Kasumi-1 (cell line): ENCODE measurements at places on chromosomes 5 and 9.

DNA sequence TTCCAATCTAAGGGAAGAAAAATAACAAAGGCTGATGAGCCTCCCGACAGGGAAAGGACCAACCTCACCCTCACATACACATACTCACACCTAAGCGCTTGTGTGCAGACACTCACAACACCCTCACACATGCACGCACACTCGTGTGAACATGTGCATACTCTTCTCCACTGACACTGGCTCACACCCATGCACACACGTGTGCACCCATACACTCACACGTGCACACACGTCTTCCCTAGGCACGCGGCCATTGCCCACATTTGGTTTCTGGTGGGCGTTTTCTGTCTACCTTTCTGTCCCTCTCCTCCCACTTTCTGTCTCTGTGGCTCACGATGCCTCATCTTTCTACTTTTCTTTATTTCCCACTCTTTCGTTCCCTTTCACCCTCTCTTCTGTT is 169.7 kb upstream of the MVB12B start:
- DNase-seq = no peak

GRCh38 chr9:4346131-4346530 is 46.3 kb upstream of the GLIS3 start:
- DNase-seq = no peak

GRCh38 chr5:170217831-170218230 is 15.0 kb upstream of the C5orf58 start:
- no peak for DNase-seq

DNA sequence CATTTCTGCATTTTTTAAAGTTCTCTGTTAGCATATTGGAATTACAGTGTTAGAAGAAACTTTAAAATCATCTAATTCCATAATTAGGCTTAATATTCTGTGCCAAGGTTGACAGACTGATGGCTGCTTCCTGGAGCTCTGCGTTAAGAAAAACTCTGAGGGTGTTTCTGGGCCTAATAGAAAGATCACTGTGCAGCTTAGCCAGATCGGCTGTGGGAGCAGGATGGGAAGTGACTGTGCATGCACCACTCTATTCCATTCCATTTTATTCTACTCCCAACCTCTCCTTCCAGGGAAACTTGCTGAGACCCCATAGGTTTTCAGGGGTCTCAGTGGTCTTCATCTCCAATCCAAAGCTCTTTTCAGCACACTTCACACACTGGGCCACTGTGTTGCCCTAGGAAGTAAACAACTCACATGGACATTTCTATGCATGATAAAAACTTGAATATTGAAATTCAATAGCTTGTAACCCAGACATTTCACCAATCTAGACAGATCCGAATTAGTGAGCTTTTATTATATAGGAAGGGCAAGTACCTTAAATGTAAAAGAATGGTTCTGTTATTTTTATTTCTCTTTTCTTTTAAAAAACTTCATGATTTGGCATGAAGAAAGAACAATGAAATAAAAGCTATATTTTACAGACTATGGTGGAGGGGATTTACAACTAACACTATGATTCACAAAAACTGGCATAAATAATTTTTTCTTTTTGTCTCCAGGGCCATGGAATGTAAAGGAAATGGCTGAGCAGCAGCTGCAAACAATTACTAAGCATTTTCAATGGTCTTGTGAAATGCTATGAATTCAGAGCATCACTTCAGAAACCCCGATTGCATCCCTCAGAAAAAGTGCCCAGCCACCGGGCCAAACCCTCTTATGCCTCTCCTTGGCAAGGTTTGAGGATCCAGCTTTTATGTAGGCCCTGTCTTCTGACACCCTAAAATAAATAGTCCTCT is 51.4 kb upstream of the DAB2 start:
- no peak for DNase-seq

DNA sequence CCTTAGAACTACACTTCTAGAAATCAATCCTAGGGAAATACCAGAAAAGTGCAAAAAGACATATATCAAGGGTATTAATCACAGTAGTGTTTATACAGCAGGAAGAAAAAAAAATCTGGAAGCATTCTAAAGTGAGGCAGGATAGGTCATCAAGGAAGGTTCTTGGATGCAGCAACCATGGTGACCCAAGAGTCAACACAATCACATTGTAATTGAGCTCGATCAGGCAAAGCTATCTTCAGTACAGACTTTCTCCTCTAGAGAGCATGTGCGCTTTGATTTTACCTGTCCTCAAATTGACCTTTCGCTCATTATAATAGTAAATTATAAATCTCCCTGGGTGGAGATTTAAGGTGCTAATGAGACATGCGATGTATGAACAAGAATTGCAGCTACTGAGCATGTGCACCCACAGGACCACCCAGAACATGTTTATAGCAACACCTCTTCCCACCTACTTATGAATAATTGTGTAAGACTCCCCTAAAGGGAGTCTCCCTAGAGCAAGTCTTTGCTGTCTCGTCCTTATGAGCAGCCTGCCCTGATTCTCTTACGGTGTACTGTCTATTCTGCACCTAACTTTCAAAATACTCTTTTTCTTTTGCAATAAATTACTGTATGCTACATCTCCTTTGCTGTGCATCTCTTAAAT is 297.7 kb downstream of the ATPSCKMT start:
- no peak for DNase-seq

- no peak for DNase-seq
These were observed 69.0 kb upstream of the HRH2 start for GRCh38 chr5:175588709-175589429.

- DNase-seq = no peak
These were observed 117.9 kb downstream of the NRG2 start for GRCh38 chr5:139925216-139925562.

DNA sequence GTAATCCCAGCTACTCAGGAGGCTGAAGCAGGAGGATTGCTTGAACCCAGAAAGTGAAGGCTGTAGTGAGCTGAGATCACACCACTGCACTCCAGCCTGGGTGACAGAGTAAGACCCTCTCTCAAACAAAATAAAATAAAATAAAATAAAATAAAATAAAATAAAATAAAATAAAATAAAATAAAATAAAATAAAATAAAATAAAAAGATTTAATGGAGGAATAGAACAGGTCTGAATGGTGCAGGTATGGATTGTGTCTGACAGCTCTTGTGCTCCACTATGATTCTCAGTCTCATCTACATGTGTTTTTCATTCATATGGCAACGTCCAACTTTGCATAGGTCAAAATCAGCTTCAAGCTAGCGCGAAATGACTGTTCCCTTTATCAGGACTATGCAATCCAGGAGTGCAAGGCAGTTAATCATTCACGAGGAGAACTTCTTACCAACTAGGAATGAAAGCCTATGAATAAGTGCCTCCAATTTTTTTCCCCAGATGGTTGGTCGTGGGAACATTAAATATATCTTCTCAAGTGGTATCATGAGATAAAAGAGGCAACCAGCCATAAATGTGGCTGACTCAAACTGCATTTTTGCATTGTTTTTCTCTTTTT is 1392.3 kb upstream of the CDH9 start:
- DNase-seq = no peak

DNA sequence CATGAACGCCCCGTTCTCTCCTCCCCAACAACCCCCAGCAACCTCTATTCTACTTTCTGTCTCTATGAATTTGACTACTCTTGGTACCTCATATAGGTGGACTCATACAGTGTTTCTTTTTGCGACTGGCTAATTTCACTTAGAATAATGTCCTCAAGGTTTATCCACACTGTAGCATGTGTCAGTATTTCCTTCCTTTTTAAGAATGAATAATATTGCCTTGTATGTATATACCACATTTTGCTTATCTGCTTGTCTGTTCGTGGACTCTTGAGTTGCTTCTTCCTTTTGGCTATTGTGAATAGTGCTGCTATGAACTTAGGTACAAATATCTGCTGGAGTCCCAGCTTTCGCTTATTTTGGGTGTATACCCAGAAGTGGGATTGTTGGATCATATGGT is 42.7 kb downstream of the IQGAP2 start:
- no peak for DNase-seq

DNA sequence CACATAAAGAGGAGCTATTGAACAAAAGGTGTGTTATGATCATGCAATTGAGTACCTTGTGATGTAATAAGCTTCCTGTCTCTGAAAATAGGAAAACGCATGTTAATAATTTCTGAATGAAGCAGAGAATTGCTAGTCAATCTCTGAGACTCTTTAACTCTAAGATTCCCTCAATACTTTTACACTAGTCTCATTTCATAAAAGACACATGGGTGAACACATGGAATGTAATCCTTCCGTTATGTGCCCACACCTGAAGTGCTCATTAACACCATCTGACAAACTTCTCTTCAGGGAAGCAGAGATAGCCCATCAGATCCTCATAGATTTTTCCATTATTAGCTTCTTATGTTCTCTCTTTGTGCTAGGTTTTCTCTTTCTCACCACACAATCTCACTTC is 182.4 kb downstream of the TLR4 start:
- DNase-seq = no peak

DNA sequence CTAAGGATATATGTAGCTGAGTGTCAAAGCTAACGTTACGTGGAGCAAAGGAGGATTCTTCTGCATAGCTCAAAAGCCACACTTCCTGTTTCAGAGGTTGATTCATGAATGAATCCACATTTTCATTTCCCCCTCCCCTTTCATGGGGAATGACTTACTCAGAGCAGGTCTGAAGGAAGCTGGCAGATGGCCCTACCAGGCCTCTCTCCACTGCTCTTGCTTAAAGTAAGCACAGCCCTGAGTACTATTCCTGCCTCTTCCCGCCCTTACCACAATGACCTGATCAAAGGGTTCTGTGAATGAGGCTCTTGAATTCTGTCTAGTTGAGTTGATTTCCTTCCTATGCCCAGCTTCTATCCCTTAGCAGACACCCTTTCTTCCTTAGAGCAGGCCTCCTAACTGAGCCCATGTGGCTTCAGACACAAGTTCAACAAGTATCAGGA is 6.3 kb downstream of the IGIP start:
- peak; percentile 55 for DNase-seq

DNA sequence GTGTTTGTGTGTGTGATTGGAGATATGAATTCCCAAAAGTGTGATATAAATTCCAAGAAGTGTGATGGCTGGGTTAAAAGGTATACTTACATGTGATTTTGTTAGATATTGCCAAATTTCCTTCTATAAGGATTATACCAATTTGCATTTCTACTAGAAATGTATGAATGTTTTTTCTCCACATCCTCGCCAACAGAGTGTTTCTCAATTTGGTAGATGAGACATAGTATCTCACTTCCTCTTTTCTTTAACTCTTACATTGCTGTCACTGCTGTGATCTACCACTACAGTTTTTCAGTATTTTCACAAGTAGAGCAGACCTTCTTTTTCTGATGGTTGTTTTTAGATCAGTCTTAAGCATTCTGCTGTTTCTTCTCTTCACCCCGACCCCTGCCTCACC is 111.3 kb downstream of the FER start:
- peak; percentile 89 for DNase-seq

DNA sequence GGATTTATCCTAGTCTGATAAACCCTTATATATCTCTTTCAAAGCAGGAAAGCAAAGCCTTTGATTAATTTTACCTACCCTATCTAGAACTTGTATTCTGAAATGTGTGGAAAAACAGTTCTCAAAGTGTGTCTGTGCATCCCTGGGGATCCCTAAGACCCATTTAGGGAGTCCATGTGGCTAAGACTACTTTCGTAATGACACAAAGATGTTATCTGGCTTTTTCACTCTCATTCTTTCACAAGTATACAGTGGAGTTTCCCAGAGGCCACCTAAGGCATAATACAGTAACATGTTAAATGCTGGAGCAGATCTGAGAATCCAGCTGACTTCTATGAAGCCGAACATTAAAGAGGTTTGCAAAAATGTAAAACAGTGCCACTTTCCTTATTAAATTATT is 54.3 kb upstream of the TNFSF15 start:
- DNase-seq = no peak

GRCh38 chr5:141935538-141935937 is 11.9 kb downstream of the DELE1 start:
- no peak for DNase-seq

GRCh38 chr9:134366223-134367031 is 40.2 kb downstream of the RXRA start:
- DNase-seq = no peak

GRCh38 chr5:178249191-178249989 is 16.8 kb upstream of the PHYKPL start:
- peak; percentile 23 for DNase-seq

- no peak for DNase-seq
These were observed 115.7 kb downstream of the FBXL17 start for GRCh38 chr5:108266242-108266641.

DNA sequence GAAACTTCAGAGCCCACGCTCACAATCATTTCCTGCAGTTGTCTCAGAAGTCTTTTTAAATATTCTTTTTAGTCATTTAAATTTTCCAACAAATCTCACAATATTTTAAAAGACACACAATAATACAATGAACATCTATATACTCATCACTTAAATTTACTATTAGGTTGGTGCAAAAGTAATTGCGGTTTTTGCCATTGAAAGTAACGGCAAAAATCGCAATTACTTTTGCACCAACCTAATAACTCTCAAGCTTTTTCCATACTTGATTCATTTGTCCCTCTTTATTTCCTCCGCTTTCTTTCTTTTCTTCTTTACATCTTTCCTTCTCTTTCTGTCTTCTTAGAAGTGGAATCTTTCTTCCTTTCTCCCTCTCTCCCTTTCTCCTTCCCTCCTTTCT is 19.2 kb upstream of the TMEM215 start:
- no peak for DNase-seq

DNA sequence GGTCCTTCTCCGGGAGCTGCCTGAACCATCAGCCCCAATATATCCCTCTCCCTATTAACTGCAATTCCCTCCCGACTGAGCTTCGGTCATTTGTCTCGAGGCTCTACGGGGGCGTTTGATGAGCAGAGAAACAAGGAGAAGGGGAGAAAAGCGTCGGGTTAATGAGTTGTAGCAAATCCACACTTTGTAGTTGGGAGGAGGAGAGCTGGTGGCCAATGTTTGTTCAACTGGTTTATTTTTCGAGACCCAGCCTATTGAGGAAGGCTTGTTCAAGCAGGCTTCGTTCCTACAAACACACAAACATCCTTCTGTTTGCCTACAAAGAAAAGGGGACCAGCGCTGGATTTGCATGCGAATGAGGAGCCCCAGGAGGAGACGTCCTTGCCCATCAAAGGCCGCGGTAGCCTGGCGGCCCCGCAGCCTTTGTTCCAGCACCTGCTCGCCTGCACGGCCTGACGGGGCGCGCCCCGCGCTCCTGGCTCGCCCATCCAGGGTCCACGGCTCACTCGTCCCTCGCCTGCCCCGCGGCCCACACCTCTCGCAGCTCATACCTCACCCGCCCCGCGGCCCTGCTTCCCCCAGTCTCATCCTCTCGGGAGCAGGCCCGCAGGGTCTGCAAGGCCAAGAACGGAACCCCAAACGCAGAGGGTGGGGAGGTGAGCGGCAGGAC is 4.6 kb downstream of the FOXD1 start:
- DNase-seq = no peak

DNA sequence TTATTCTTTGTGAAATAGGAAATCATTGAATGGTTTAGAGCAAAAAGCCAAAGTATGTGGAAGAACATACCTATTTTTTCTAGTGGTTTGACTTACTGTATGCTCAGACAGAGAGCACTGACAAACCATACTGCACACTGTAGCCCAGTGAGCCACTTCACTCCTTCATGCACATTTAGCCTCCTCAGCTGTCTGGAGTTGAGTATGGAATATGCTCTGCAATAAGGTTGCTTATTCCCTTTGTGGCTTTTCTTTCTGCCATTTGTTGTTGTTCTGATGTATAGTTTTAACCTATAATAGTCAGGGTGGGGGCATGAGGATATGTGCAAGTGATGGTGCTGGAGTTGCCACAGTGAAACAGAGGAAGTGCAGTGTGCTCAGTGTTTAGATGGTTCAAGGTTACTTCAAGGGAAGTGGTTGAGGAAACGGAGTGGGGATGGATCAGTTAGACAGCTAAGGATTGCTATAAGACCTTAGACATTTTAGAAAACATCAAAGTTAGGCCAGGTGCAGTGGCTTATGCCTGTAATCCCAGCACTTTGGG is 100.7 kb downstream of the CDC42SE2 start:
- DNase-seq = peak; percentile 71

- no peak for DNase-seq
These were observed 477.1 kb downstream of the SPOCK1 start for GRCh38 chr5:137022043-137022442.
